CMK (cell line): ENCODE measurements at places on chromosomes 11 and 22.

- DNase-seq, result no peak
Observed at GRCh38 chr11:91700854-91701253, 523.8 kb upstream of the FAT3 start.

DNA sequence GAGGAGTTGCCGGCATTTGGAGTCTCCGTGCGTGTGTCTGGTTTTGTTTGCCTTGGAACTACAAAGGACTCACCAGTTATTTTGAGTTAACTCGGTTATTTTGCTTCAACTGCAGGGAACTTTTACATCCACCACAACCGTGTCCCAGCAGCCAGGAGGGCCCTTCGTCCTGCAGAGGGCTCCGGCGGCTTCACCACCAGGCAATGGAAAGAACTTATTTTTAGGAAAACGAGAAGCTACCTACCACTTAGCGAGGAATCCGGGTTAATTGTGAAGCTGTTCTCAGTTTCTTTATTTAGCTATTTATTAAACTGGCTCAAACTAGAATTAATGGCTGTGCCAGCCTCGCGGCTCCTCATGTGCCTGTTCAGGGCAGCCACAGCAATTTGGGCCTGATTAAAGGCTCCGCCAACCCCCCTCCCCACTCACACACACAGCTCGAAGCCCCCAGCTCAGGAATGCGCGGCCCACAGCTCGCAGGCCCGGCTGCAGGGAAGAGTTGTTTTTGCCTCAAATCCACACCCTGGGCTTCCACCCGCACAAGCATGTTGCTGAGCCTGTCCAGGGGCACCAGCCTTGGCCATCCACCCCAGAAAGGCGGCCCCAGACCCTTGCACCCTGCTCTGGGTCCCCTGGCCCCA lies 55.9 kb upstream of the FGF3 start:
- no peak for DNase-seq

DNA sequence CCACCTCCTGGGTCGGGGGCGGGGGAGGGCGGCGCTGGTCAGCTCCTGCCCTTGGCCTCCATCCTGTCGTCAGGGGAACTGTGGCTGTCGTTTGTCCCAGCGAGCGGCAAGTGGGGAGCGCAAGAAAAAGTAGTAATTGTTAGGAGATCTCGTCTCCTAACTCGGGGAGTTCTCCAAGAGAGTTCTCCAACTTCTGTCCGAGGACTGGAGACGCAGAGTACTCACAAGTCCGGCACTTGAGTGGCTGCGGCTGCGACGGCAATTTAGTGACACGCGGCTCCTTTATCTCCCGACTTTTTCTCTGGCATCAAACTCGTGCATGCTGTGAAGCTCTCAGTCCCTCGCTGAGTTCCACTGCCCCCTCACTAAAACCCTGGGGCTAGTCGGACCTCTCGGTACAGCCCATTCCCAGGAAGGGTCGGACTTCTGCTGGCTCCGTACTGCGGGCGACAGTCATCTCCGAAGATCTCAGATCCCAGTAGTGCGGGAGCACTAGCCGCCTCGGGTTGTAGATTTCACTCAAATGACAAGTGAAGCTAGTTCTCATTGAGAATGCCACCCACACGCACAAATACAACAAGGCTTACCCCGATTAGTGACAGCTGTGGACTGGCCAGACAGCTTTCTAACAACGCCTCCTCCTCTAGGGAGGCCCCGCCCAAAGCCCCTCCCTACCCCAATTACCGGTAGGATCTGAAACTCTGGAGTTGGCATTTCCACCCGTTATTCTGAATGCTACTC lies at the start of gene PGR:
TSS of gene PGR (minus strand) at position 611 of the 741 bp plus-strand sequence. CDS start 743 bp downstream, outside the sequence.
- no peak for DNase-seq

GRCh38 chr22:34645375-34645774 lies 420.6 kb upstream of the ISX start:
- DNase-seq, result no peak

DNA sequence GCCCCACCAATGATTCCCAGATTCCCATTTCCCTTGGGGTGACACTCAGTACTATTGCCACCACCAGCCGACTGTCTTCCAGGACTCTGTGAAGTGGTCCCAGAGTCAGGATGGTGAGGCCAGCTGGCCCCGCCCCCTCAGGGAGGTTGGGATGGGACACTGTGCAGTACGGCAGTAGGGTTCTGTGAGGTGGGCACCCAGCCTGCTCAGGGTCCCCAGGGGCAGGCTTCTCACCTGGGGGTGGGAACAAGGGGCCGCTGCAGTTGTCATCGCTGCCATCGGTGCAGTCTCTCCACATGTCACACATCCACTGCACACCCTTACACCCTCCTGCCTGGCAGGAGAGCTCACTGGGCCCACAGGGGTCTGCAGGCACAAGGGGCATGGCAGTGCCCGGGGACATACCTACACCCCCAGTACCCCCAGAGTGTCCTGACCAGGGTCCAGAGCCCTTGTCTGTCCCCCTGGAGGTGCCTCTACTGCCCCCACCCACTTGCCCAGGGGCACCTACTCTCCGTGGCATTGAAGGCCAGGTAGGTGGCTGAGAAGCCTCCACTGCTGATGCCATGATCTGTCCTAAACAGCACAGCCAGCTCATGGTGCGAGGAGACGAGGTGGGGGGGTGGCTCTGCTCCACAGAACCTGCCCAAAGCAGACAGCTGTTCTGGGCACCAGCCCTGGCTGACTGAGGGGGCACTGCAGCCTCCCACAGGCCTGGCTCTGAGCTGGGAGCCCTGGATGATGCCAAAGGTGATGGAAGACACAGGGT lies 1.9 kb upstream of the C1QTNF5 start:
- DNase-seq, result no peak

DNA sequence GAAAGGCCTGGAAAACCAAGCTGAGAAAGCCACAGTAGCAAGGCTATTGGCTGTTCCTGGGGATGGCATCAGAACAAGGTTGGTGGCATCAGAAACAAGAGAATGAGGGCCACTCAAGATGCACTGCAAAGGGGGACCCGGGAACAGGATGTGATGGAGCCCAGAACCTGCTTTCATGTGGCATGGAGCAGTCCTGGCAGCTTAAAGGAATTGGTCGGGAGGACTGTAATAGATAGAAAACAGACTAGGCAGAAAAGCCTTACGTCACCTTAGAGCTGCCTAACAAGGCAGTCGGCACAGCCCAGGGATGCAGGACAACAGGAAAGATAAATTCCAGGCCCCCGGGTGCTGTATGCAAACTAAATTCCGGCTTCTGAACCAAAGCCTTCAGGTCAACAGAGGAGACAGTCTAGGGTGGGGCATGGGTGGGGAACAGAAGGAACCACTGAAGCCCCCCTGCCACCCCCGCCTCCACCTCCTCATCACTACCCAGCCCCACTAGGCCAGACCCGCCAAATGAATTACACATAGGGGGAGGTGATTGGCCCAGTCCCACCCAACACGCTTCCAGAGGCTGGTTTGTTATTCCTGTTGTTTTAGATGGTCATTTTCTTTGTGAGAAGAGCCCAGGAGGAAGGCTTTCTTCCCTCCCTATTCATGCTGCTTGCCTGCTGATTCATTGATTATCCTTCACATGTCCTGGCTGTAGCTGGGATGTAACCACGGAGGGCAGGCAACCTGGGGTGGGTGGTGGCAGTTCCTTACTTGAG lies 25.7 kb upstream of the LRRC55 start:
- DNase-seq, result no peak

DNA sequence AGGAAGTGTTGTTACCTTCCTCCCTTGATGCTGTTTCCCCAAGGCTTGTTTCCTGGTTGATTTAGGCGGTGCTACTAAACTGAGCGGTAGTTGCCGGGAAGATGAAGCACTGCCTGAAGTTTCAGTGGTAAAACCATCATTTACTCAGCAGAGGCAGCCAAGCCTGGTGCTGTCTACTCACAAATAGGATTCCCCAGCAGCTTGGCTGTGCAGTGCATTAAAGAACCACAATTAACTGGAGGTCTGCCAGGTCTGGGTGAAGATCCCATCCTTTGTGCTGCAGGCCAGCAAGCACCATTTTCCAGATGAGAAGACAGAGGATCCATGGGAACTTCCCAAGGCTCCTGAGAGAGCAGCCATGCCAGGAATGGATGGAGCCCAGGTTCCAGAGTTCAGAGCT lies 231.9 kb upstream of the E2F8 start:
- no peak for DNase-seq

DNA sequence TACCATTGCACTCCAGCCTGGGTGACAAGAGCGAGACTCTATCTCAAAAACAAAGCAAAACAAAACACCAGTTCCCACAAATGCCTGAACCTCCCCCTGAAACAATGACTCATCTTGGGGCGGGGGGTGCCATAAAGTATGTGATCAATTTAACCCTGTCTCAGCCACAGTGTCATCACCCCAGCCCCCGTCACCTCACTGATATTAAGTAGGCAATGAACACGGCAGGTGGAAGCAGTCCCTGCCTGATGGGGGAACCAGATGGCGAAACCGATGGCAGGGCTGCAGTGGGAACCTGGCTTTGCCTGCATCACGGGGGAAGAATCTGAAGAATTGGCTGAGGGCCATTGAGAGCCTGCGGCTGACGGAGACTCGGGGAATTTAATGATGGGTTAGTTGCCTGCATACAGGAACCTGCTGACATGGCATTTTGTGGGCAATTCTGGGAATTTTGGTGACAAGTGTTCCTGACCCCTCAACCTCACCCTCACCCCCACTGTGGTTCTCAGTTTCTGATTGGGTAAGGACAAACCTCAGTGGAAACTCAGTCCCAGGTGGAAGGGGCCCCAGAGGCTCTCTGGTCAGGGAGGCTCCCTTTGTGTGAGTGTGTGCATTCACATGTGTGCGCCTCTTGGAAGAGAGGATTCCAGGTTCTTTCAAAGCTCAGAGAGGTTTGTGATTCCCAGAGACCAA lies 39.1 kb upstream of the SHISAL1 start:
- DNase-seq, result no peak

GRCh38 chr22:40714499-40715337 lies 35.4 kb downstream of the MCHR1 start:
- no peak for DNase-seq

- no peak for DNase-seq
Observed at GRCh38 chr11:59801981-59802638, 8.5 kb downstream of the MRPL16 start.

DNA sequence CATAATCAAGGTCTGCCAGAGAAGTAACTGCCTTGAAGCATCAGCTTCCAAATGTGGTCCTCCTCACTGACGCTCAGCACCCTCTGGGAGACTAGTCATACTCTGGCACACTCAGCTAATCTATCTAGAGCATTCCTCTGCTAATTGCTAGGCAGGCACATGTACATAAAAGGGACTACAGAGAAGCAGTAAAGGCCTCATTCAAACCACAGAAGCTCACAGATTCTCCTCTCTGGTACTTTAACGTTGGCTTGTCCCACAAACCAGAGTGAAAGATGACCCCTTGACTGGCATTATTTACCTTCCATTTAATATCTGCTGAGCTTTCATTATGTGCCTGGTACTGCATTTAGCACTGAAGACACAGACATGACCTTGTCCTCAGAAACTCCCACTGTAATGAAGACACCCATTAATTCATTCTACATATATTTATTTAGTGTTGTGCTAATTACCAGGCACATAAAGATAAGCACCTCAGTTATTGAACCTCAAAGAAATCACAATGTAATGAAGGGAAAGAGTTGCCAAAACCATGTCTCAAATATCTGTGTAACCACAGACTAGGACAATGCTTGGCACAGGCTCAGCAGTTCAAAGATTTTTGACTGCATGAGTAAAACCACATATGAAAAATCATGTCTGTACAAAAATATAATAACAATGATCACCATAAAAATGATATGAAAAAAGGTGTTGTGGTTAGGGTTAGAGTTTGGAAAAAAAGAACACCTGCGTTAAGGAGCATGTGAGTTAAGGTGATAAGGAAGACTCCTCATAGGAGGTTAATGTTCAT lies 550.4 kb downstream of the DLG2 start:
- DNase-seq, result no peak

DNA sequence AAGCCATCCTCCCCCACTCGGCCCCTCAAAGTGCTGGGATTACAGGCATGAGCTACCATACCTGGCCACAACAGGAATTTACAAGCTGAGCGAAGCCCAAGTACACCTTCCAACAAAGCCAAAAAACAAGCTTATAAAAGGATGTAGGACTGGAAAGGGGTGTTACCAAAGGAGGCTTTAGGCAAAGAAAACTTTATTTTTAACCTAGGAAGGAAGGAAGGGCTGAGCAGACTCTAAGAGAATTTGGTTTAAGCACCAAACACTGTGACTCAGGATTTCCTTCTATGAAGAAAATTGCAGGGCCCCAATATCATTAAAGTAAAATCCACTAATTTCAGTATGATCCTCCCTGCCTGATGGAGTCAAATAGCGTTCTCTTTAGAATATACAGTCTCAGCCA lies 12.1 kb downstream of the DENND5A start:
- DNase-seq, result no peak

GRCh38 chr11:118095967-118096367 lies 9.2 kb upstream of the SMIM35 start:
- no peak for DNase-seq
